ENCODE measurements at places on chromosomes 3 and 15. TPM values are rescaled to one million over a fixed set of nuclear protein-coding genes. Genes with fewer than 3 reads are reported as not detected.

PDZRN3 gene
- total RNA-seq: not detected

GPR156 gene
- total RNA-seq: not detected

EPHA3 gene
- total RNA-seq: not detected

CADM2 gene
- total RNA-seq: not detected

CACNA2D2 gene
- total RNA-seq: 2.1 TPM

HTR3E gene
- total RNA-seq: not detected

THAP10 gene
- total RNA-seq: not detected

CCR9 gene
- total RNA-seq: 0.20 TPM

STAB1 gene
- total RNA-seq: 0.20 TPM

DISP2 gene
- total RNA-seq: 0.20 TPM

MELTF gene
- total RNA-seq: 3.5 TPM

C15orf62 gene
- 0.63 TPM for total RNA-seq

RETNLB gene
- total RNA-seq: not detected

FOXP1 gene
- 145 TPM for total RNA-seq

IL17RB gene
- not detected for total RNA-seq

KLHL40 gene
- total RNA-seq: not detected

CGNL1 gene
- not detected for total RNA-seq

CAMP gene
- total RNA-seq: not detected

ISL2 gene
- 0.22 TPM for total RNA-seq

CFAP161 gene
- total RNA-seq: not detected

TM6SF1 gene
- 5.6 TPM for total RNA-seq

ZIC1 gene
- not detected for total RNA-seq

CYP19A1 gene
- total RNA-seq: not detected

SLC12A8 gene
- total RNA-seq: 1.1 TPM
